Stimulated activated CD4-positive, alpha-beta T cell treated with anti-CD3 and anti-CD28 coated beads, Interleukin-4, amount 100 ng/mL, for 1 hour (primary cell): ENCODE measurements at places on chromosomes 1 and 21.

DNA sequence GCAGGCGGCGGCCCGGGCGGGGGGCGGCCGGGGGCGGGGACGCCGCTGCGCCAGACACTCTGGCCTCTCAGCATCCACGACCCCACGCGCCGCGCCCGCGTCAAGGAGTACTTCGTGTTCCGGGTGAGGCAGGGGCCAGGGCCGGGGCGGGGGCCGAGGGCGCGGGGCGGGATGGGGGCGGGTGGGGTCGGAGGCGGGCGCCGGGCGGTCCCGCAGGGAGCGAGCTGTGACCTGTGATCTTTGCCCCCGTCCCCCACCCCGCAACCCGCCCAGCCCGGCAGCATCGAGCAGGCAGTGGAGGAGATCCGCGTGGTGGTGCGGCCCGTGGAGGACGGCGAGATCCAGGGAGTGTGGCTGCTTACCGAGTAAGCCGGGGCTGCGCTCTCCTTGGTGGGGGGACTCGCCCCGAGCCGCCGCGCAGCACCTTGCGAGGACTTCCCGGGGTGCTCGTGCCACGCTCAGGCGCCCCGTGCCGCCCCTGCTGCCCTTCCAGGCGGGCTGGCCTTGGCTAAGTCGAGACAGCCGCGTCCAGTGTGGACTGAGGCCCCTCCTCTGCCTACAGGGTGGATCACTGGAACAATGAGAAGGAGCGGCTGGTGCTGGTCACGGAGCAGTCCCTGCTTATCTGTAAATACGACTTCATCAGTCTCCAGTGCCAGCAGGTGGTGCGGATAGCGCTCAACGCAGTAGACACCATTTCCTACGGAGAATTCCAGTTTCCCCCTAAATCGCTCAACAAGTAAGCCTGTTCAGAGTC, 514 bp downstream of the TPRG1L start:
- DNase-seq = peak; percentile 24

DNA sequence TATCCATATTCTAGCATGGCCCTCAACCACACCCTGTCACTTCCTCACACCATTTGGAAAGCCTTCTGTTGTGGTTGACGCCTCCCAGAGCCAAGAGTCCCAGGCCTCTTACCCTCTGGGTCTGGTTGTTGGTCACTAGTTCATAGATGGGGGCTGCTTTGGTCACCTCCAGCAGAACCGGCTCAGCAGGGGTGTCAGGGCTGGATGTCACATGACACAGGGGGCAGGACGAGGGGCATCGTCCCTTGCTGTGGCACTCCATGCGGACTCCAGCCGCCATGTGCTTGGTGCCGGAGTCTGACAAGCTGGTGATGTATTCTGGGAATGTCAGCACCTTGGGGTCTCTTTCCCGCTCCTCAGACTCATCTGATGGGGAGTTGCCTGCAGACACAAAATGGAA, 270.1 kb downstream of the ASTN1 start:
- no peak for DNase-seq

- DNase-seq = no peak
Observed at GRCh38 chr1:195939844-195940243, 668.4 kb downstream of the KCNT2 start.

DNA sequence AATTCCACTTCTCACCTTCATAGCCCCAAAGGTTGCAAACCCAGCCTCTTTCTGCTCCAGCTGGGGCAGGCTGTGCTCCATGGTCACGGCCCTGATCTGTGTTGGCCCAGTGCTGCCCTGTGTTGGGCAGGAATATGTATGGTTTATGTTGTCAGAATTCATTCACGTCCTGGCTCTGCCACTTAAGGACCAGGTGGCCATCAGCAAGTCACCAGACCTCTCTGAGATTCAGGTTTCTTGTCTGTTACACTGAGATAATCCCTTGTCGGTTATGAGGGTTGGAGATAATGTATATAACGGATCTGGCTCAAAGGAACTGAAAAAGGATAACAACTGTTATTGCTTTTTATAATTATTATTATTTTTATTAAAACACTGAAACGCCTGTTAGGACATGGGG, 39.1 kb upstream of the SELENON start:
- no peak for DNase-seq

DNA sequence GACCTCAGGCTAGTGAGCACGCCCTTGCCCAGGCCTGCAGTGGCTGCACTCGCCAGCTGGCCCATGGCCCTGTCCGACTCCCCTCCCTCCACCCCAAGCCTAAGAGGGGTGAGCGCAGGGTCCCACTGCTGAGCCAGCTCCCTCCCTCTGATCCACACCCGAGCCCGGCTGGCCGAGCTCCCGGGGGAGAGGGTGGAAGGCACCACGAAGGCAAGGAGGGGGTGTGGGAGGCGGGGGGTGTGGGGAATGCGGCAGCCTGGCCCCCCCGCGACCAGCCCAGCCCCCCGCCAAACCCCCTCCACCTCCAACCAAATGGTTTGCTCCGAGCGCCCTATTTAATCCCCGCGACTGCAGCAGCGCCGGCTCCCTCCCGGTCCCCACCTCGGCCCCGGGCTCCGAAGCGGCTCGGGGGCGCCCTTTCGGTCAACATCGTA, at the start of gene CADM3:
Gene CADM3, plus strand, starts transcription at position 362 of the 434 bp plus-strand sequence. CDS start 151 bp downstream, outside the sequence.
- no peak for DNase-seq

GRCh38 chr1:166839600-166840308, 479 bp downstream of the POGK start:
- DNase-seq = peak; percentile 66

GRCh38 chr1:71657891-71658679, 577.2 kb upstream of the ZRANB2 start:
- no peak for DNase-seq

GRCh38 chr1:42043182-42043581, 110.0 kb upstream of the GUCA2B start:
- no peak for DNase-seq

DNA sequence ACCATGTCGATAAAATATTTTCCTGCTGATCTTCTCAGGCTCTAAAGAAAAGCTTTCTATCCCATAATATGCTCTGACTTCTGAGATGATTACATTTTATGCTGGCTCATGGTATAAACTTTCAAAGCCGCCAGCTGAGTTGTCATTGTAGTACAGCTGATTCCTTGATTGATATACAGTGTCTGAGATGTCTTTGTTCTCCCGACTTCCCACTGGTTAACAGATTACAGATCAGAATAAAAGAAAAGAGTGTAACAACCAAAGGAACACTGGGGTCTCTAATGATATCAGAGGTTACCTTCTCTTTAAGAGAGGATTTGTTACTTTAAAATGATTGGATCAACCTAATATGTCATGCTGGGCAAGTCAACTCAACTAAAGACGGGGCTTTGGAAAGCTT, 485.4 kb upstream of the LRRC7 start:
- no peak for DNase-seq
